ENCODE measurements at places on chromosomes 1 and 21.

DNA sequence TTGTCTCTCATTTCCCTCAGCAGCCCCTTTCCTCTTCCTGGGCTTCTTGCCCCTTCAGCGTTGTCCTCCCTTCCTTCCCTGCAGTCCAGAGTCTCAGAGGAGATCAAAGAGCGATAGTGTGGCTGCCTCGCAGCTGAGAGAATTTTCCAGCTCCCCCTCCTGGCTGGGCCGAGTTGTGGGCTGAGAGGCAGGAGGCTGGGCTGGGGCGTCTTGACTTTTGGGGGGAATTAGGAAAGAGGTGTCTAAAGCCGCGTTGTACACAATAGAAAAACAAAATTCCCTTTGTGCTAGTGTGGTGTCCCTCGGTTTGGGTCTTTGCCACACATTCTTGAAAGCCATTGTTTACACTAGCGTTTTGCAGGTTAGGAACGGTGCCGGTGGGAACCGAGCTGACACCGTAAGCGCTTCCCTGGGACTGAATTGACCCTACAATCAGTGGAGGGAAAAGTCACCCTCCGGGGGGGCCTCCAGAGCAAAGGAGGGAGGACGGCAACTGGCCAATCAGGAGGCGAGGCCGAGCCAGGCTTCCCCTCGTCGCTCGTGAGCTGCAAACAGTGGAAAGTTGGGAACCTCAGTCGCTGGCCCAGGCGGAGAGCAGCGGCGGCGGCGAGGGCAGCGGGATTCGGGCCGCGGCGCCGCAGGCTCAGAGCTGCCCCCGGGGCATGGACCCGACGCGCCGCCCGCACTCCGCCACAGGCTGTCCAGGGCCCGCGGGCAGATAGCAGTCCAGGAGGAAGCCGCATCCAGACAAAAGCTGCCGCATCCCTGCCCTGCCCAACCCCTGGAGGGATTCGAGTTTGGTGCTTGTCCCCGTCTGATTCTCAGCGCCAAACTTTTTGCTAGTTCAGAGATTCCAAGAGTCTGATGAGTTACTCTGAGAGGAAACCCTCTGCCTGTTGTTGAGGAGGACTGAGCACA is at the start of gene HMCN1:
HMCN1 (plus strand) TSS at position 574 of the 918 bp plus-strand sequence. CDS start 389 bp downstream, outside the sequence.
- DNase-seq: no peak

DNA sequence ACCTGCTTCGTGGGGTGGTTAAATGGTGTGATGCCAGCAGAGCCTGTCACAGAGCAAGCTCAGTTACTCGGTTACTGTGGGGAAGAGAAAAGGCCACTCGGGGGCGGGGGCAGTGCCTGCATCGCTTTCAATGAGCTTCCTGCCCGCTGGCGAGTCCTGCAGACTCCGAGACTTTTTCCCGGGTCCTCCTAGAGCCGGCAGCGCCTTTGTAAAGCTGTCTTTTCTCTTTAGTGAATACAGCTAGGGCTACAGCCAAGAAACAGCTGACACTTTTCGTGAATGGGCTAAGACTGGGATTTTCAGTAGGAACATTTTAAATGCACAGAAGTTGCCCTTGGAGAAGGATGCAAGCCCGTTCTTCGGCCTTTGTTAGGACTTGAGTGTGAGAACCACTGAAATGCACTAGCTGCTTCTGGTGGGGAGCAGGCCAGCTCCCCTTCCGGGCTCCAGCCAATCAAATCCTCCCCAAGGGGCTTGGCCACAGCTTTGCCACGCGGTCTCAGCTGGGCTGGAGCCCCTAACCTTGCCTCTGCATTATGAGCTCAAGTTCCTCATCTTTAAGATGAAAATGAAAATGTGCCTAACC is 23.4 kb upstream of the EFHD2 start:
- no peak for DNase-seq

- DNase-seq: peak; percentile 32
Measured at GRCh38 chr1:51168266-51168845, 66.3 kb downstream of the C1orf185 start.

DNA sequence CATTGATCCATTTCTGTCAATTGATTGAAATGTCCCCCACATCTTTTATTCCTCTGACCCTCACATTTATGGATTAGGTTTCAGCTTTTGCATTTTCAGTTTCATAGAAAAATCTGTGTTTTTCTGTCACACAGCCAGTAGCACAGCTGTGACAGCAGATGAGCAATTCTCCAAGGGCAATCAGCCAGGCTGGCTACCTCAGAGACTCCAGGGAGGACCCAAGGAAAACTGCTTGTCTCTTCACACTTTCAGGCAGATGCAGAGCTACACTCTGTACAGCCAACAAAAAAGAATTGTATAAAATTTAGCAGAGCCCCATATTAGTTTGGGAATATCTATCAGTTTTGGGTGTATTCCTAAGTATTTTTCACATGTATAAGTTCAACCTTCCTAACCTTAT is 257.2 kb downstream of the LRRC7 start:
- DNase-seq: no peak

DNA sequence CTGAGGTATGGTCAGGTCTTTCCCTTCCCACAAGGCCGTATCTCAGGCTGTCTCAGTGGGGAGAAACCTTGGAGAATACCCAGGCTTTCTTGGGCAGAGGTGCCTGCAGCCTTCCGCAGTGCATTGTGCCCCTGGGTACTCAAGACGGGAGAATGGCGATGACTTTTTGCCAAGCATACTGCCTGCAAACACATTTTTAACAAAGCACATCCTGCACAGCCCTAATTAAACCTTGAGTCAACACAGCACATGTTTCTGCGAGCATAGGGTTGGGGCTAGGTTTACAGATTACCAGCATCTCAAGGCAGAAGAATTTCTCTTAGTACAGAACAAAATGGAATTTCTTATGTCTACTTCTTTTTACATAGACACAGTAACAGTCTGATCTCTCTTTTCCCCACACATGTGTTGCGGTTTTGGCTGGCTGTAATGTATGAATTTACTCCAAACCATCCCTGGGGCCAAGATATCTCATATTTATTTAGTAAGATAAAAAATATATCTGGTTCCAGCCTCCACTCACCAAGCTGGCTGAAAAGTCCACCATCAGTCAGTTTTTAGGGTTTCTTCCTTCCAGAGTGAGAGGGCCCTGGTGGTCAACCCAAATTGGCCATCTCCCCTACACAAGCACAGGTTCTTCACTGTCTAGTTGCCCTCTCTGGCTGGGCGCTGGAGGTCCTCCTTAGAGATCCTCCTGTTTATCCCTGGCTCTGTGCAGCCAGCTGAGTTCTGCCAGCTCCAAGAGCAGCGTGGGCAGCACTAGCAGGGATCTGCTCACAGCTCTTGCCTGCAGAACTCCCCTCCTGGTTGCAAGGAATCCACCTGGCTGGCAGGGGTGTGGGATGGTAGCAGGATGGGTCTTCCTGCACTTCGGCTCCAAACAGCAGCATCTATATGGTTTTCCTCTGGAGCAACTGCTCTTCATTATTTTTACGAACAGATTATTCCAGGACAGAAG is 2.6 kb downstream of the FAAH start:
- DNase-seq: no peak

DNA sequence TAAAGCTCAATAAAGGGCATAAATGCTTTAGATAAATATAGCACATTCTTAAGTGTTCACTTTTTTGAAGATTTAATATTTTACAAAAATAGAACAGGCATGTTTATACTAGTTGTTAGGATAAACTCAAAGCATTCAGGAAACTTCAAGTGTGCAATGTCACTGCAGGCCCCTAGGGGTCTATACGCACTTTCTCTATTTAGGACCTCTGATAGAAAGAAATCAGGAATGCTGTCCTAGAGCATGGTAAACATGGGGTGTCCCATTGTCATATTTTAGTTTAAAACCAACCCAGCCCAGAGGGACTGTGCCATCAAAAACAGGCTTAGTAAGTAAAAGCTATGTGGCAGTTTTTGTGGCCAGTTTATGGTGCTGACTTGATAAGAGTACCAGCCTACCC is 102.2 kb downstream of the BARHL2 start:
- peak; percentile 7 for DNase-seq

DNA sequence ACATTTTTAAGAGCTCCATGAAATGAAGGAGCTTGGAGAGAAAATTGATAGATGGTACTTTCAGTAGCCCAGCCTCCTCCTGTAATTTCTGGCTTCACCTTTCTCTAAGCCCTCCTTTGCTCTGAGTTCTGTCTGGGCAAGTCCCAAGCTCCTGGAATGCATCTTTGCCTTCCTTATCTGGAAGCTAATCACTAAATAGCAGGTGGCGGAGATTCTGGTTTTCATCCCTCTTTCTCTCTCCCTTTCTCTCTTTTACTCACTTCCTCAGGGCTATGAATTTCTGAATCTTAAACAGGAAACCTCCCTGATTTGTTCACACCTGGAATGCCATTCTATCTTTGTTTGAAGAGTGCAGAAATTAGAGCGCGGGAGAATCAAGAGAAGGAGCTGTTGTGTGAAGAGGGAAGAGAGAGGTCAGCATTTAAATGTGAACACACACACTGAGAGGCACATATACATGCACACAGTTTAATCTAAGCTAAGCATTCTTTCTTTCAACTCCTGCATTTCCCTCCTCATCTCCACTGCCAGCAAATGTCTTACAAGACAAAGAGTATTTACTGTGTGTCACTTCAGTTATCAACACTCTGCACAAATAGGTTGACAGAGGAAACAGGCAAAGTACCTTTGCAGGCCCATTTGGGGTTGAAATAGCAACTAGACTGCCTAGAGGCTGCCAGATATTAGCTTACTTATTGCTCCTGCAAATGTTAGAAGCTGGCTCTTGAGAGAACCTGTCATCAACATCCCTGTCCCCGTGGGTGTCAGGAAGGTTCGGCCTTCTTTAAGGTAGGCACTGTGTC is 199.4 kb upstream of the CAMK1G start:
- no peak for DNase-seq

- DNase-seq: no peak
Measured at GRCh38 chr1:224427346-224427745, 7.3 kb downstream of the WDR26 start.

DNA sequence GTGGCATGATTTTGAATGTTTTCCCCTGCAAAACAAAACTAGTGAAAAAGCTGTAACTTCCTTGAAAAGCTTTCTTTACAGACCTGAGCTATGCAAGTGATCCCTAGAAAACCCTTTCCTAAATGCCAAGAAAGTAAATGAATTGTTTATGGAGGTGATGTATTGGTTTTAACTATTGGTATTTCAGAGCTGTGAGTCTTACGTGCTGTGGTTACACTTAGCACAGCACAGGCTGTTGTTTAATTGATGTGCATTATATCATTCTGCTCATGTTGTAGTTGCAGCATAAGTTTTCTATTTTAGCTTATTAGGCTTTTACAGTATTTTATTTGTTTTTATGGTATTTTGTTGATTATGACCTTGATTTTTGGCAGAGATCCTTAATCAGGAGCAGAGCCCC is 74.1 kb upstream of the DYNLT5 start:
- DNase-seq: no peak

GRCh38 chr1:95953015-95953414 is 719.0 kb downstream of the RWDD3 start:
- DNase-seq: no peak

GRCh38 chr1:27348861-27349783 is 7.3 kb downstream of the SYTL1 start:
- no peak for DNase-seq

- no peak for DNase-seq
Measured at GRCh38 chr1:202754293-202754692, 44.0 kb upstream of the SYT2 start.

DNA sequence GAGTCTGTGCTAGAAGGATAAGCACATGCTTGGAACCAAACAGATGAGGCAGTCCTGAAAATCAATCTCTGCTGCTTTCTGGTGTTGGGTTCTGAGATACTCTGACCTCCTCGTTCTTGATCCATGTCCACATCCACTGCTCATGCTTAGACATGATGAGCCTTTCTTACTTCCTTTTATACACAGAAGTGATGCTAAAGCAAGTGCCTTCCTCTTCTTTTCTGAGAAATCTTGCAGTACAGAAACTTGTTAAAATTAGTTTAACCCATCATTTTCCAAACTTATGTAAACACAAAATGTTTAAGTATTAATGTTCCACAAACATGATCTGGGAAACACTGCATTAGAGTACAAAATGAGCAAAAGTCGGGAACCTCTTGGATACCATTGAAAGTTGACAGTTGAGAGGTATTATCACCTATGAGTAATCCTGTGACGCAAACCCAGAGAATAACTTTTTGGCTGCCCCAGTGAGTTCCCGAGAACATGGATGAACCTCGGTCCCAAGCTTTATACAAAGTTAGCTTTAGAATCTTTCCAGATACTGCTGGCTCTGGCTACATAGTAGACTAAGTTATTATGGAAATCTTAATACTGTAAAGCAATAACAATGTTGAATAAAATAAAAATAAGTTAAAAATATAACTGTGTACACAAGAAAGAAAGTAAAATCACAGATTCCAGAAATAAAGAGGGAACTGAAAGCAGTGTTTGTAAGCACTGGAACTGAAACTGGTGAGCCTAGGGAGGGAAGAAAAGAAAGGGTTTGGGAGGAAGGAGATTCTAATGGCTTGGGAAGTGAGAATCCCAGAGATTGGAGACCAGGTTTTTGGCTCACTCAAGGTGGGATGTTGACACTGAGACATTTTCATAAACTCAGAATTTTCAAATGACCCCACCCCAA is 429.3 kb upstream of the RUNX1 start:
- no peak for DNase-seq

Measured in Jurkat, Clone E6-1 (cell line).